ENCODE measurements at places on chromosomes 2 and 18. TPM values are rescaled to one million over a fixed set of nuclear protein-coding genes. Genes with fewer than 3 reads are reported as not detected.

The MAP2 gene
- 0.28 TPM for total RNA-seq

The PROKR1 gene
- total RNA-seq, result not detected

The TEX44 gene
- not detected for total RNA-seq

The CXCR1 gene
- not detected for total RNA-seq

The LTBP1 gene
- 326 TPM for total RNA-seq

The MOGAT1 gene
- total RNA-seq, result not detected

The C2orf66 gene
- total RNA-seq, result not detected

Measured in IMR-90 (cell line).